Muscle of leg (tissue), 16 donors: ENCODE measurements at places on chromosomes 12 and 14. TPM values are rescaled to one million over a fixed set of nuclear protein-coding genes. Genes with fewer than 3 reads are reported as not detected.

GRCh38 chr12:76020731-76021672 is 10.6 kb downstream of the PHLDA1 start:
- peak; percentile 37 for DNase-seq

GRCh38 chr12:131597333-131597732 is 113.6 kb upstream of the SFSWAP start:
- DNase-seq = no peak

DNA sequence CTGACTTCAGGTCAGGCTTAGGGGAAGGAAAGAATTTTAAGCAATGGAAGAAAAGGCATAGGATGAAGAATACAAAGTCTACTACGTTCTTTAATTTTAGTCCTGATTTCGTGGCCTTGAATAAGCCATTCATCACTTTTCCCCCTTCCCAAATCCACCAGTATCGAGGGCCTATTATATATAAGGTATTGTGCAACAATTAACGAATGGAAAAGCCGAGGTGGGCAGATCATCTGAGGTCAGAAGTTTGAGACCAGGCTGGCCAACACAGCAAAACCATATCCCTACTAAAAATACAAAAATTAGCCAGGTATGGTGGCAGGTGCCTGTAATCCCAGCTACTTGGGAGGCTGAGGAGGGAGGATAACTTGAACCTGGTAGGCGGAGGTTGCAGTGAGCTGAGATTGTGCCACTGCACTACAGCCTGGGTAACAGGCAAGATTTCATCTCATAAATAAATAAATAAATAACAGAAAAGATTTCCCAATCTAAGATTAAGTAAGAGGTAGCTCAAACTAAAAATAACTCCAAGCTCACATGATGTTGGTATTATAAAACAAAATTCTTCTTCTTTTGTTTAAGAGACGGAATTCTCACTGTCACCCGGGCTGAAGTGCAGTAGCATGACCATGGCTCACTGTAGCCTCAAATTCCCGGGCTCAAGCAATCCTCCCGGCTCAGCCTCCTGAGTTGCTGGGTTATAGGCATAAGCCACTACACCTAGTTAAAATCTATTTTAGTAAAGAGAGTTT is 58.3 kb upstream of the NR2C1 start:
- DNase-seq = no peak

GRCh38 chr12:15691388-15691787 is 97.8 kb downstream of the EPS8 start:
- DNase-seq = peak; percentile 65

GRCh38 chr14:22928237-22929103 is 706 bp downstream of the PRMT5 start:
- DNase-seq = no peak

GRCh38 chr12:124184456-124184855 is 110.4 kb upstream of the RFLNA start:
- DNase-seq = no peak

- peak; percentile 98 for DNase-seq
These were observed 7.3 kb downstream of the SPRYD3 start for GRCh38 chr12:53071591-53072551.

DNA sequence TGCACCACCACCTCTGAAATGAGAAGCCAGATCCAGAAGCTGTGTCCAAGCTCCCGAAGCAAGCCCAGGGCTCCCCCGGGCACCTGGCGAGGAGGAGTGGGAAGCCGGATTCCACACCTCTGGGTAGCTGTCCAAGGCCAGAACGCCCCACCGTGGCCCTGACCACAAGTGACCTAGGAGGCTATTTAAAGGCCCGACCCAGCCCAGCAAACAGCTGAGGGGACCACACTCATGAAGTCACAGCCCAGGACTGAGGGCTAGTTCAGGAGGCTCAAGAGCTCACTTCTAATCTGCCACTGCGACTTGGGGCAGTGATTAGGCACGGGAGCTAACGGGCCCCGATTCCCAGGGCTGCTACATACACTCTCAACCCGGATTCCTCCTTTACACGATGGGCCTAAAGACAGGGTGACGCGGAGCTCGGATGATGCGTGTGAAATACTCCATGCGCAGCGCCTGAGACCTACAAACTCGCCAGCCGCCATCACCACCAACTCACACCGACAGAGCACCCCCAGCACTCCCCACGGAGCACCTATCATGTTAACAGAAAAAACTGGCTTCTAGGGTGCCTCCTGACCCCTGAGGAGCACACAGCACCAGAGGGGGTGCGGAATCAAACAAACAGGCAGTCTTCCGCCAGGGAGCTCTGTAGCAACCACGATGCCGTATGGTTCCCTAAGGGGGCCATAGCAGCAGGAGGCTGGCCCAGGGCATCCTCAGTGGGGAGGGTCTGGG is 84.0 kb upstream of the GPR68 start:
- DNase-seq = no peak

- DNase-seq = no peak
These were observed 240.4 kb downstream of the CHST11 start for GRCh38 chr12:104697186-104697585.

DNA sequence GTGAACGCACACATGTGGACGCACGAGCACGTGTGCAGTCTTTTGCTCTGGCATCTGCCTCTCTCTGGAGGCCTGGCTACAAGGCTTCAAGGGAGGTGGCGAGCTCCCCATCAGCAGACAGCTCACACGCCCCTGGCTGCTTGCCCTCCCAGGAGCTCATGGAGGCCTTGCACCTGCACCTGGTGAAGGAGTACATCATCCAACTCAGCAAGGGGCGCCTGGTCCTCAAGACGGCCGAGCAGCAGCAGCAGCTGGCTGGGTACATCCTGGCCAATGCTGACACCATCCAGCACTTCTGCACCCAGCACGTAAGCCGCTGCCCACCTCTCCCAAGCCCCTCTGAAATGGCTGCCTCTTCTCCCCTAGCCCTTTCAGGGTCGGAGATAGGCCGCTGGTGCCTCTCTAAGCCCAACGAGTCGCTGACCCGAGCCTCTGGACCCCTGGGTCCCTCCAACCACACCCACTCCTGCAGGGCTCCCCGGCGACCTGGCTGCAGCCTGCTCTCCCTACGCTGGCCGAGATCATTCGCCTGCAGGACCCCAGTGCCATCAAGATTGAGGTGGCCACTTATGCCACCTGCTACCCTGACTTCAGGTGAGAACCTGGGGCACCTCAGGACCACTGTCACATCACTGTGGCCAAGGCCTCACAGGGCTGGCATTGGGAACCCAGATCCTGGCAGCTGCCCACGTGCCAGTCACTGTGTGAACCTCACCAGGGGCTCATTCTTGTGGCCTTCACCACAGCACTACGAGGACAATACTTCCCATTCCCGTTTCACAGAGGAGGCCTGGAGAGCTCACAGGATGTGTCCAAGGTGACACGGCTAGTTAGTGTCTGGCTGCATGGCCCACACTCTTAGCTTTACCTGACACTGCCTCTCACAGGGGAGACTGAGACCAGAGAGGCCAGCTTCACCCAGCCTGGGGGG is 10.2 kb downstream of the TNFAIP2 start:
- DNase-seq = no peak

DNA sequence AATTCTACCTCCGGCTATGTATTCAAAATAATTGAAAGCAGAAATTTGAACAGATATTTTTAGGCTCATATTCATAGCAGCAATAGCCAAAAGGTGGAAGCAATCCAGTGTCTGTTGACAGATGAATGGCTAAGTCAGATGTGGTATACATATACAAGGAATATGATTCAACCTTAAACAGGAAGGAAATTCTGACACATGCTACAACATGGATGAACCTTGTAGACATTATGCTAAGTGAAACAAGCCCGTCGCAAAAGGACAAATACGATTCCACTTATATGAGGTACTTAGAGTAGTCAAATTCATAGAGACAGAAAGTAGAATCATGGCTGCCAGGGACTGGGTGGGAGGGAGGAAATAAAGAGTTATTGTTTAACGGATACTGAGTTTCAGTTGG is 331.6 kb downstream of the PCNX1 start:
- DNase-seq = no peak

DNA sequence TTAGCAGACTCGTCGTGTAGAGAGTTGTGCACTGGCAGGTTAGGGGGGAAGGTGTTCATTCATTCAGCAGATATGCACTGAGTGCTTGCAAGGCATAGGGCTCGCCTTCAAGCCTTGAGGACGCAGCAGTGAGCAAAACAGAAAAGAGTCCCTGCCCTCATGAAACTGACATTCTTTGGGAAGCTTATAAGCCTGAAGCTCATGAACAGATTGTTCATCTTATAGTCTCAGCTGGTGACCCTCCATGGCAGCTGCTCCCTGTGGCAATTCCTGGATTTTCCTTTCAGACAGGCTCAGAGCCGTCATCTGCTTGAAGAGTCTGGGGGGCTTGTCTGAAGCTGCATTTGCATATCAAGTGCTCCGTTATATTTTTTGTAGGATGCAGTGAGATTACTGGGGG is 148.4 kb downstream of the PRKCH start:
- DNase-seq = no peak

DNA sequence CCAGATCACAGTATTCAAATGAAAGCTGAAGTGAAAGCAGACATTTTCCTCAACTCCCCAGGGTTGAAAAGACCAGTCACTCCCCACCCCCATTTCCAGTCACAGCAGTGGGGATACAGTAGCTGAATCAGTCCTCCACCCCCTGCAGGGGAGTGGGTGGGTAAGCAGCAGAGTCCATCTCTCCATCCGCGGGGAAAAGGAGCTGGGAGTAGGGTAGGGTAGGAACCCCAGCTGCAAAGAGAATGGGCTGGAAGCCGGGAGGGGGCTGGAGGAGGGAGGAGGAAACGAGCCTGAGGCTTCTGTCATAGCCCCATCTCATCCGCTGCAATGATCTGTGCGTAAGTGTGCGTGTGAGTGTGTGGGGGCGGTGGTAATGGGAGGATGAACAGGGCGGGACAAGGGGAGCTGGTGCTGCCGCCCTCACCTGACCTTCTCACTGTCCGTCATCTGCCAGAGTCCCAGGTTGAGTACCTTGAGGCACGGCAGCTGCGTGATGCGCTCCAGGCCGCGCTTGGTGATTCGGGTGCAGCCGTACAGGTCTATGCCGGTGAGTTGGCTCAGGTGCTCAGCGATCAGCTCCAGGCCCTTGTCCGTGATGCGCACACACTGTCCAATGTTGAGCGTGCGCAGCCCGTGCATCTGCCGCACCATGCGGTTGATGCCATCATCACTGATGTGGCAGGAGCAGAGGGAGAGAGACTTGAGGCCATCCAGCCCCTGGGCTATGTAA is 1.8 kb downstream of the FBXL14 start:
- DNase-seq = peak; percentile 74

DNA sequence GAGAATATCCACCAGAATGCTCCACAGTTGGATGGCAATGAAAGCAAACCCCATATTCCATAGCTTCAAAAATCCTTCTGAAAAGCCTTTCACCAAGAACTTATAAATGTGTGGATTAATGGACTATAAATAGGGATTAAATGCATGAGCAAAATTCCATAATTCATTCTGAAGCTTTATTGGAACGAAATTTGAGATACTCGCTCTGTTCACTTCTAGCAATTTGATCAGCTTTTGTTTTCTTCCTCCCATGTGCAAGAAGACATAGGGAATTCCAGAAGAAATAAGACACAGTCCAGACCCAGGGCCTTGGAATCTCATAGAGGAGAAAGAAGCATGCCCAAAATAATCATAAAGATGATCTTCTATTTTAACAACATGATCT is 285.9 kb upstream of the TMPO start:
- no peak for DNase-seq

- DNase-seq = peak; percentile 98
These were observed 216.5 kb downstream of the PHLDA1 start for GRCh38 chr12:75814851-75815754.

GRCh38 chr12:69966839-69967238 is 141.8 kb downstream of the MYRFL start:
- DNase-seq = no peak

GRCh38 chr12:22101749-22102243 is 55.8 kb downstream of the CMAS start:
- DNase-seq = peak; percentile 66

DNA sequence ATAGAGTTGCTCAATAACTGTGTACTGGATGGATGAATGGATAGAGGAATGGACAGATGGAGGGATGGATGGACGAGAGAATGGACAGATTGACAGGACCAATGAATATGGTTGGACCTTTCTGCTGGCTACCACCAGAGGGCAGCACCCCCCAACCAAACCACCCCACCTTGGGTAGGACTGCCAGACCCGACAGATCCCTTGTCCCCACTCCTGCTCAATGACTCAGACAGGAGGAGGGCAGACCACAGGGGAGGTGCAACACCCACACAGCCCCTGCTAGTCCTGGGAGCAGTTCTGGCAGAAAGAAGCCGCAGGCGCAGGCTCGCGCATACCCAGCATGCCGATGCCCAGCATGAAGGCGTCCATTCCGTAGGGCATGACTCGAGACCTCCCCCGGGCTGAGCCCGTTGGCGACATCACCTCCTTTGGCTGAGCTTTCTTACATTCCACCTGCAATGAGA is 12.4 kb downstream of the MSI1 start:
- DNase-seq = peak; percentile 71

GRCh38 chr12:90548595-90548994 is 406.4 kb downstream of the CCER1 start:
- no peak for DNase-seq

DNA sequence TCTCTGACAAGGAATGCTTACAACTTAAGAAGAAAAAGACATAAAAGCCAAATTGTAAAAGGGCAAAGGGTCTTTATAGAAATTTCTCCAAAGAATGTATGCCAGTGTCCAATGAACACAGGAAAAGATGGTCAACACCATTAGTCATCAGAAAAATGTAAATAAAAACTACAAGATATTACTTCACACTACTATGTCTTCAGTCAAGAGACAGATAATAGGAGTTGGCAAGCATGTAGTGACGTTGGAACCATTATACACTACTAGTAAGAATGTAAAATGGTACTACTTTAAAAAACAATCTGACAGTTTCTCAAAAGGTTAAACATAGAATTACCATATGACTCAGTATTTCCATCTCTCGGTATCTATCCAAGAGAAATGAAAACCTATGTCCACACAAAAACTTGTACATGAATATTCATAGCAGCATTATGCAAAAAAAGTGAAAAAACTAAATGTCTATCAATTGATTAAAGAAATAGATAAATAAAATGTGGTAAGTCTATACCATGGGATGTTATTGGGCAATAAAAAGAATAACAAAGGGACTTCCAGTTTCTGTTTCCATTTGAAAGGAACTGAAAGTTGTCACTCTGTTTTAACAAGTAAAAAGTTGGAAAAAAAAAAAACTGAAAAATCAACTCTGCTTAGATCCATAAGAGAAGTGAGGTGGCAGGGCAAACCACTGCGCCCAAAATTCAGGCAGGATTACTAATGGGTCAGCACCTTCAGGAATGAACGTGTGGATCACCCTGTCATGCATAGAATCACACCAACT is 69.8 kb downstream of the ALG10B start:
- DNase-seq = peak; percentile 39

GRCh38 chr12:92551853-92552397 is 150.9 kb upstream of the PLEKHG7 start:
- no peak for DNase-seq

LTBP2 gene
- 8.4 TPM for polyA plus RNA-seq

ACRBP gene
- polyA plus RNA-seq = 2.3 TPM

CLEC4D gene
- not detected for polyA plus RNA-seq

LHX5 gene
- not detected for polyA plus RNA-seq

C12orf50 gene
- polyA plus RNA-seq = 0.37 TPM

GALNT9 gene
- polyA plus RNA-seq = 2.2 TPM

NAP1L1 gene
- polyA plus RNA-seq = 495 TPM

SPTLC2 gene
- polyA plus RNA-seq = 15.1 TPM

TIMM9 gene
- 80.4 TPM for polyA plus RNA-seq

IL23A gene
- polyA plus RNA-seq = 0.24 TPM
